ENCODE measurements at places on chromosomes 5 and 9.

DNA sequence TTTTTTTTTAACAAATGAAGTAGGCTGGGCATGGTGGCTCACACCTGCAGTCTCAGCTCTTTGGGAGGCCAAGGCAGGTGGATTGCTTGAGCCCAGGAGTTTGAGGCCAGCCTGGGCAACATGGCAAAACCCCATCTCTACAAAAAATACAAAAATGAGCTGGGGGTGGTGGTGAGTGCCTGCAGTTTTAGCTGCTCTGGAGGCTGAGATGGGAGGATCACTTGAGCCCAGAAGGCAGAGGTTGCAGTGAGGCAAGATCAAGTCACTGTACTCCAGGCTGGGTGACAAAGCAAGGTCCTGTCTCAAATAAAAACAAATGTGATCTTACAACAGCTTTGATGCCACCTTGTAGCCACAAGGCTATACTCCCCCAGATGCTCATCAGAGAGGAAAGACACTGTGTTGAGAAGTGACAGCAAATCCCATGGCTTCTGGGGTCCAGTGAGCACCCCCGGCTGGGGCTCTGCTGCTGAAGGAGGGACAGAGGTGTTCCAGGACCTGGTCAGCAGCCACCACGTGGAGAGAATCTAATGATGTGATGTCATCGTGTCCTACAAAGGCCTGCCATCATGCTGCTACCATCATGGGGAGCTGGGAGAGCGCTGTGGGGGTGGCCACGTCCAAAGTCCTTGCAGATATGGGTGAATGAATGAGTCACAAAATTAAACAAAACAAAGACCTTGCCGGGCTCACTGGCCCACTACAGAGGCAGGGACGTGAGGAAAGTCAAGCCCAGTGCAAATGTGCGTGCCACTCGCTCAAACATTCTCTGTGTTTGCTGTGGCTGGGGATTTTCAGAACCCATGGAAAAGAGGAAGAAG is 60.7 kb downstream of the PRRT1B start:
- DNase-seq, result no peak

GRCh38 chr5:36606428-36607113 is at the start of gene SLC1A3:
Gene SLC1A3 (plus strand): TSS chr5:36606606. CDS start chr5:36608424, 1,818 bp downstream.
- DNase-seq, result peak; percentile 78

GRCh38 chr5:150345716-150346115 is 11.8 kb upstream of the TCOF1 start:
- no peak for DNase-seq

DNA sequence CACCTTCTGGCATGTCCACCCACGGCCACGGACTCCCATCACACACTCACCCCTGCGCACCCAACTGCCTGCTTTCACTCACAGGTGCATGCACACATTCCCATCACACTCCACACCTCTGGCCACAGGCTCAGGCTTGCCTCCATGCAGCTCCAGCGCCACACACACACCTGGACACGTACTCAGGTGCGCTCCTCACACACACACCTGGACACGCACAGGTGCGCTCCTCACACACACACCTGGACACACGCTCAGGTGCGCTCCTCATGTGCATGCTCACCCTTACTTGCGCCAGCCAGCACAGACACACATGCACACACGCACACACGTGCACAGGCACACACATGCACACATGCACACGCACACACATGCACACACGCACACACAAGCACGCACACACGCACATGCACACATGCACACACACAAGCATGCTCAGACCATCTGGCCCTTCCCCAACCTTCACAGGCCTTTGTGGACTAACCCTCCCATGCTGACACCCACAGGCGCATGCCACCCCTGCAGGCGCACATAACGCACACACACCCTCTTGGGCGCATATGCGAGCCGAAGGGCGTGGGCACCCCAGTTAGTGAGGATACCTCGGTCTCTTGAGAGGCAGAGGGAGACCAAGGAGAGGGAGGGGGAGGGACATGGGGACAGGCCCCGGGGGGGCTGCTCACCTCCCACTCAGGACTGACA is 8.3 kb downstream of the GRIN1 start:
- DNase-seq, result no peak

DNA sequence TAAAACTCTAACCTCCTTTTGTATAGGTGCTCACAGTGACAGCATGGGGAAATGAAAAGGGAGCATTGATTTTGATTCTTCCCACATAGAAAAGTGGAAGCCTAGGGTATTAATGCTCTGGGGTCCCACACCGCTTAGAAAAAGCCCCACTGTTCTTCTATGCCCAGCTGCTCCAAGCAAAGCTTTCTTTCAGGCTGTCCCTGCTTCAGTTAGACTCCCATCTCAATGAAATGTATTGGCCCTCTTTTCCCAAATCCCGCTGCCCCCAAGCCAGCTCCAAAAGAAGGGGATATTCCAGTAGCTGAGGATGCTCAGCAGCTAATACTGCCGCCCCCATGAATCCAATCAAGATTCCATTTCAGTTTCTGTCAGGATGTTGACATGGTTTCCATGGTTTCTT is 17.0 kb upstream of the CREBRF start:
- no peak for DNase-seq

DNA sequence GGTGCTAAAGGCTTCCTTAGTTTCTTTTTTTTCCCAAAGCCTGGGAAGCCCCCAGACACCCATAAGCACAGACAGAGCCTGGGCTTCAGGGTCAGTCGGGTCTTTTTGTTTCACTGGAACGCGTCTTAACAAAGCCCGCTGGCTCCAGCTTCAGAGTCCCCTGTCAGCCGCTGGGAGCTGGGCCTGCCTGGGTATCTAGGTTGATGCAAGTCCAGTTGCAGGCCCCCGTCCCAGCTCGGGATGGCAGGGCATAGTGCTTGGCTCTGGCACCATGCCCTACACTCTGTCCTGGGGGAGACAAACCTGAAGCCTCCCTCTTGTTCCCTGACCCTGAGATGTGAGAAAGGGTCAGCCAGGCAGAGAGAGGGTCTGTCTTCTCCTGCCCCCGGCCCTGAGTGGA is 14.5 kb downstream of the OLFM1 start:
- no peak for DNase-seq

GRCh38 chr5:80656425-80656824 is 1.6 kb upstream of the DHFR start:
- DNase-seq, result no peak

DNA sequence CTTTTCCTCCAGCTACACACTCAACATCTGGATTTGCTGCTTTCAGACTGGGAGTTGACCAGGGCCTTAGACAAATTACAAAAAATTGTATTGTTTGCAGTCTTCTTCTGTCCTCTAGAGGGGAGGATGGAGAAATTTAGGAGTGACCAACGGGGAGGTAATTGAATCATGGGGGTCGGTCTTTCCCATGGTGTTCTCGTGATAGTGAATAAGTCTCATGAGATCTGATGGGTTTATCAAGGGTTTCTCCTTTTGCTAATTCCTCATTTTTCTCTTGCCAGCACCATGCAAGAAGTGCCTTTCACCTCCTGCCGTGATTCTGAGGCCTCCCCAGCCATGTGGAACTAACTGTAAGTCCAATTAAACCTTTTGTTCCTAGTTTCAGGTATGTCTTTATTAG is 4.2 kb downstream of the IFNA8 start:
- DNase-seq, result no peak

DNA sequence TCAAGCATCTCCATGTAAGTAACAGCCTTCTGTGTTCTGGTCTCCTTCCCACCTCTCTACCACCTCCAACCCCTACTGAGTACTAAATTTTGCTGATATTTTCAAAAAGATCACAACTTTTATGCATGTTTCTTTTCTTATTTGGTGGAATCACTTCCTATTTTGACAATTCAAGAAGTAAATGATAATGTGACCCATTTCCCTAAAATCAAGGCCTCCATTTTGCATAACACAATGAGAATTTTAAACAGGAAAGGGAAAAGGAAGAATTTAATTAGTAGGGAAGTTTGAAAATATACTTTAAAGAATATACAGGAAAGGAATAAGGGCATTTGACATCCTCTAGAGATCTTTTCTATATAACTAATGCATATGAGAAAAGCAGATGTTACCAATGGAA is 212.9 kb upstream of the RASA1 start:
- no peak for DNase-seq

GRCh38 chr9:33144551-33144950 is 22.6 kb downstream of the B4GALT1 start:
- DNase-seq, result no peak

DNA sequence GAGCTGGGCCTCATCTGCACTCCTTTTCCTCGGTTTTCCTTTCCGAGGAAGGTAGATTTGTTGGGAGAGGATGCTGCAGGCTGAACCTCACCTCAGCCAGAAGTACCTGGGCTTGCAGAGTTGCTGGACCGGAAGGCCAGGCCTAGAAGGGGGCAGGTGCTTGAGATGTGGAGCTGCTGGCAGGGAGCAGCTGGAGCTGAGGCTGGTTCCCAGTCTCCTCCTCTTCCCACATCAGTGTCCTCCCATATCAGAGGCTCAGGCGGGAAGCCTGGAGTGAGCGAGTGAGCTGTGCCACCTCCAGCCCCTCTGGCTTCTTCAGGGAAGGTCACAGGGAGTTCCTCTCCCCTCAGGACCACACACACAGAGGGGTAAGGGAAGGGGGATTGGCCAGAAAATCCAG is 259.4 kb downstream of the GADD45G start:
- DNase-seq, result no peak

DNA sequence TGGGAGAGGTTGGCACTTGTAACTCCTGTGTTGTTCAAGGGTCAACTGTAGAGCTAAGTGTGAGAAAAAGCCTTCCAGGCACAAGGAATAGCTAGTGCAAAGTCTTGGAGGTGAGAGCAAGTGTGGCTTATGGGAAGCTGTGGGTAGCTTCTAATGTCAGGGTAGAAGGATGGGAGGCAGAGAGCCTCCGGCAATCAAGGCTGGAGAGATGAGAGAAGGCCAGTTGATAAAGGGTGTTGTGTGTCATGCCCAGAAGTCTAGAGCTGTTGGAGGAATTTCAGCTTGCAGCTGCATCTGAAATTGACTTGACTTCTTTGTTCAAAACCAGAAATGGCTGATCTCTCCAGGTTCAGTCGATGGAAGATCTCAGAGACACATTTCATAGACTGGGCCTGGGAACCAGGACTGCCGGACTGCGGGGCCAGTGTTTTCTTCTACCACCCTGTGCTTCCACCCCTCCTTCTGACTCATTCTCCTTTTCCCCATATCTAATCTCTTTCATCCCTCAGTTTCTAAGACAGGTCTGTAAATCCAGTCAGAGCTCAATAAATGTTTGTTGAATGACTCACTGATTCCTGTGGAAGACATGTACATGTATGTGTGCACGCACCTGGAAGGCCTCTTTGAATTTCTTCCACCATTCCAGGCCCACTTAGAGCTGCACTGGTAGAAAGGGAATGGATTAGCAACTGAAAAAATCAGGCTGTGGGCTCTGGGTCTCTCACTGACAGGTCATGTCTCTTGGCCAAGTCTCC is 67.8 kb upstream of the KLF4 start:
- DNase-seq, result peak; percentile 25

GRCh38 chr9:127877566-127877998 is at the start of gene AK1:
Gene AK1 (minus strand): TSS chr9:127877675. CDS start chr9:127874617, 3,058 bp downstream.
- DNase-seq, result peak; percentile 54

- DNase-seq, result no peak
These were observed 3.9 kb downstream of the ALAD start for GRCh38 chr9:113397203-113397631.

DNA sequence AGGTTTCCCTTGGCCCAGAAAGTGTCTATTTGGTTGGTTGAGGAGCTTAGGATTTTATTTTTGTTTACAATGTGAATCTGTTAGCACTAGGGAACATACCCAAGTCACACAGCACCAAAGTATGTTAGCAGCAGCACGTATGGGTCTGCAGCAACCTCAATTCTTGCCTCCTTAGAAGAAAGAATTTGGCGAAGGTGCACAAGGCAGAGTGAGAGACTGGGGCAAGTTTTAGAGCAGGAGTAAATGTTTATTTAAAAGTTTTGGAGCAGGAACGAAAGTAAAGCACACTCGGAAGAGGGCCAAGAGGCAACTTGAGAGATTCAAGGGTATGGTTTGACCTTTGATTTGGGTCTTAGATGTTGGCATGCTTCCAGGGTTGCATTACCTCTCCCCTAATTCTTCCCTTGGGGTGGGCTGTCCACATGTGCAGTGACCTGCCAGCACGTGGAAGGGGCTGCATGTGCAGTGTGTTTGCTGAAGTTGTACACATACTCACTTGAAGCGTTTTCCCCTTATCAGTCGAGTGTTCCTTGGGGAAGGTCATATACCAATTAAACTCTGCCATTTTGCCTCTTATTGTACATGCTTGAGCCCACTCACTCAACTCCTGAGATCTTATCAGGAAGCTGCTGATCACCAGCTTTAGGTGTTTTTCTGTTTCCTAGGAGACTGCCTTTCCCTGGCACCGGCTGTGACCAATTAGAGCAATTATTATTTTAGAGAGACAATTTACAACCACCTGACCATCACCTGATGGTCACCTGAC is 64.9 kb upstream of the SHC3 start:
- no peak for DNase-seq

- DNase-seq, result peak; percentile 79
These were observed 94.6 kb downstream of the ZNF608 start for GRCh38 chr5:124651663-124652513.

DNA sequence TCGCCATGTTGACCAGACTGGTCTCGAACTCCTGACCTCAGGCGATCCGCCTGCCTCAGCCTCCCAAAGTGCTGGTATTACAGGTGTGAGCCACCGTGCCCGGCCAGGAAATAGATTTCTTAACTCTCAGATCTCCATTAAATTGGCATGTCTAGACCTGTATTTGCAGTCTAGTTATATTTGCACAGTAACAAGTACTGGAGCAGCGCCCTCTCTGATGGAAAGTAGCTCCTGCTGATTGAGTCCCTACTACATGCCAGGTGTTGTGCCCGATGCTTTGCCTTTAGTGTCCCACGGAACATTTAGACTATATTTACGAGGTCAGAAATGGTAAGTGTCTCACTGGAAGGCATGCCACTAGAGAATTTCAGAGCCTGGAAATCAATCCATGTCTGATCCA is 15.8 kb upstream of the TMED9 start:
- no peak for DNase-seq

DNA sequence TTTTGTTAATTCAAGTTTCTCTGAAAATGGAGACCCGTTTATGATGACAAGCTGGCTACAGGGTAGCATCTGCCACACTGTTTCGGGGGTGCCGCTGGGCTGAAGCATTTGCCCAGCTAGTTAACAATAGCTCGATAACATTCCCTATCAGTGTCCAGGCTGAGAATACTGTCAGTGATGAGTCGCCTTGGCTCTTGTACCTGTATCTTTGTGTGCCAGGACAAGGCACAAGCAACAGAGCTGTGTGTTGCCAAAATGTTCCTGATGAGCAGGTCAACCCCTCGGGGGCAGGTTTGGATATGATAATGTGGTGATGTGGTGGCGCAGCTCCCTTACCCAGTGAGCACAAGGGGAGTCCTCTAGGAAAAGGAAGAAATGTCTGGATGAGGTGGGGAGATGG is 7.0 kb downstream of the TGFBI start:
- DNase-seq, result no peak

DNA sequence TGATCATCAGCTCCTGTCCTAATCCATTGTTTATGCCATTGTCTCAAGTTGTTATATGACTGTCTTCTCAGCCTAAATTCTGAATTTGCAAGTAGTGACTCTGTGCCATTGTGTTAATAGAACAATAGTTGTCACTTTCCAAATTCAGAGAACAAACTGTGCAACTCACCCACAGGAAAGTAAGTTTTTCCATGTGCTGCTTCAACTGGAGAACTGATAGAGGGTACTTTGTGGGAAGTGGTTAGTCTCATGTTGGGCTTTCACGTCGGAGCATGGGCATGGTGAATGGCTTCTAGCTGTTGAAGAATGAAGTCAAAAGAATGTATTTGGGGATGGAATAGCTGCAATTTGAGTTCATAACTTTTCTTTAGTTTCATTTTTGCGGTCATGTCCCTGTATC is 146.0 kb downstream of the CD180 start:
- no peak for DNase-seq

Data from fibroblast of pulmonary artery (primary cell).